ENCODE measurements at places on chromosomes 7 and 10.
A peak's percentile ranks its signal among the peaks of the same experiment; 100 is the strongest.

GRCh38 chr7:37645282-37646050 is 38.1 kb upstream of the GPR141 start:
- no peak for DNase-seq

DNA sequence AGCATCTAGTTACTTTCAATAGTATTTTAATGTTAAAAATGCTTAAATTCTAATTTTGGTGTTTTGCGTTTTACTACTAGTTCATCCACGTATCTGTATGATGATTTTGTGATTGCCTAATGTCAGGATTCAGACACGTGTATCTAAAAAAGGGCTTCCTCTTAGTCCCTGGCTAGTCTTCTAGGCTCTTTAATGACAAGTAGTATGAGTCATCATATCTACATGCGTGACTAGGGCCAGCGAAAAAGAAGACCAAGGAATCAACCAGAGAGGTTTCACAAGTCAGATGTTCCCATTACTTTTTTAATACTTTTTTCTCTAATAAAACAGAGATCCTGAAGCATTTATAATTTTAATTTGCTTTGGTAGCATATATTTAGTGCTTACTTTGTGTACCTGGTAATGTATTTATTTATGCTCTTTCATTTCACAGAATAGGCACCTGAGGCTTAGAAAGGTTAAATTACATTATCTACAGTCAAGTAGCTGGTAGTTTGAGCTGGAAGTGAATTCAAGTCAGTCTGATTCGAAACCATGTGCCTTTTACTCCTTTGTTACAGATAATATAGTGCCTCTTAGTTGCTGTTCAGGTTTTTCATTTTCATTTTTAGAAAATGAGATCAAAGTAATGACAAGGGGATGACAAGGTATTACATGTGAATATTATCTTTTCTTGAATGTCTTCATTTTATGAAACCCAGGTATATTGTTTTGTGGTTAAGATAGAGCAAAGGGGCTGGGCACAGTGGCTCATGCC is 140.3 kb downstream of the FOXP2 start:
- no peak for DNase-seq

- DNase-seq, result no peak
These were observed 81.4 kb downstream of the ADCYAP1R1 start for GRCh38 chr7:31133497-31133896.

- no peak for DNase-seq
These were observed 588.0 kb downstream of the SORCS1 start for GRCh38 chr10:106576534-106576933.

DNA sequence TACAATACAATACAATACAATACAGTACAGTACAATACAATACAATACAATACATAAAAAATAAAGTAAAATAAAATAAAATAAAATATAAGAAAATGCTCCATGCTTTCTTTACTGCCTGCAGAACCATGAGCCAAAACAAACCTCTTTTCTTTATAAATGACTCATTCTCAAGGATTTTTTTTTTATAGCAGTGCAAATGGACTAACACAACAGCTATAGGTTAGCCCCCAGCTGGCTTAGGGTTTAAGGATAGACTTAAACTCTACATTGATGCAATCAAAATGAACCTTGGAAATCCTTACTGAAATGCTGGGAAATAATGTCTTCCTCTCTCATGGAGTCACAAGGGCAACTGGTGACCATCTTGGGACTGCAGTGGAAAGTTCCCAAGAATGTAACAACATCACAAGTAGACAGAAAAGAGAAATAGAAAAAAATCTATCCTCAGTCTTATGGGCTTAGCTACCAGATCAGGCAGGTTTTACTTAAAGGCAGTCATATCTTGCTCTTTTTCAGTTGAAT is 348.9 kb downstream of the ARL4A start:
- DNase-seq, result no peak

DNA sequence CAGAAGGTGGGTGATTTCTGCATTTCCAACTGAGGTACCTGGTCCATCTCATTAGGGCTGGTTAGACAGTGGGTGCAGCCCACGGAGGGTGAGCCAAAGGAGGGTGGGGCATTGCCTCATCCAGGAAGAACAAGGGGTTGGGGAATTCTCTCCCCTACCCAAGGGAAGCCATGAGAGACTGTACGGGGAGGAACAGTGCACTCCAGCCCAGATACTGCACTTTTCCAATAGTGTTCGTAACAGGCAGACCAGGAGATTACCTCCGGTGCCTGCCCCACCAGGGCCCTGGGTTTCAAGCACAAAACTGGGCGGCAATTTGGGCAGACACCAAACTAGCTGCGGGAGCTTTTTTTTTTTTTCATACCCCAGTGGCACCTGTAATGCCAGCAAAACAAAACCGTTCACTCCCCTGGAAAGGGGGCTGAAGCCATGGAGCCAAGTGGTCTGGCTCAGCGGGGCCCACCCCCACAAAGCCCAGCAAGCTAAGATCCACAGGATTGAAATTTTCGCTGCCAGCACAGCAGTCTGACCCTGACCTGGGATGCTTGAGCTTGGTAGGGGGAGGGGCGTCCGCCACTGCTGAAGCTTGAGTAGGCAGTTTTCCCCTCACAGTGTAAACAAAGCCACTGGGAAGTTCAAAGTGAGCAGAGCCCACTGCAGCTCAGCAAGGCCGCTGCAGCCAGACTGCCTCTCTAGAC is 31.2 kb downstream of the ARMC10 start:
- DNase-seq, result peak; percentile 72

- no peak for DNase-seq
These were observed 316.0 kb downstream of the WDR37 start for GRCh38 chr10:1372212-1372611.

DNA sequence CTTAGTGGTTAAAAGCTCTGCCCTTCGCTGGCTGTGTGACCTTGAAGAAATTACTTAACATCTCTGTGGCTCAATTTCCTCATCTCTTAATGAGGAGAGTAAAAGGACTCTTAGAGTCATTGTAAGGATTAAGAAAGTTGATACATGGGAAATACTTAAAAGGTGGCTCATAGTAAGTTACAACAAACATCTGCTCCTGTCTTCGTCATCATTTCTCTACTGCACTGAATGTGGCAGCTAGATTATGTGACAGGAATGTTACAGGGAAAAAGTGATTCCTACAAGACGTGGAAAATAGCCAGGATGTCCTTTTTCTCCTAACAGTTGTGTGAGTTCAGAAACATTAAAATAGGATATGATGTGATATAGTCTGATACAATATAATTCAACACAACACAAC is 184.7 kb downstream of the FRMD4A start:
- DNase-seq, result no peak

DNA sequence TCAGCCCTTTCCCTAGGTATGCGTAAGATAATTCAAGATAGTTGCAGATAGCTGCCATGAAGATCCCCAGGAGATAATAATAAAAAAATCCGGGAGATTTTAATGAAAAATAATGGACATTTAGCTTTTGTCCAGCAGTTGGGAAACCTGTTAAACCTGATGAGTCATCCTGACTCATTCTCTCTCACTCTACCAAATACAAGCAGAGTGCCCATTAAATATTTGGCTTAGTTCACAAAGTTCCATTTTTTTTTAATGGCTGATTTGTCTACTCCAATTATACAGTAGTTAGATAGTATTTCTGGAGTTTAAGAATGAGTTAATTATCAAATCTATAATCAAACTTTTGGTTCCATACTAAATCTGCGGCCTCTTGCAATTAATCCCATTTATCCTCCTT is 2.1 kb upstream of the SHTN1 start:
- no peak for DNase-seq

- DNase-seq, result no peak
These were observed 27.7 kb downstream of the CCM2 start for GRCh38 chr7:45027774-45028114.

- DNase-seq, result no peak
These were observed 141.3 kb upstream of the SP8 start for GRCh38 chr7:20927976-20928375.

GRCh38 chr7:151381348-151382078 is 28.3 kb downstream of the WDR86 start:
- peak; percentile 82 for DNase-seq

DNA sequence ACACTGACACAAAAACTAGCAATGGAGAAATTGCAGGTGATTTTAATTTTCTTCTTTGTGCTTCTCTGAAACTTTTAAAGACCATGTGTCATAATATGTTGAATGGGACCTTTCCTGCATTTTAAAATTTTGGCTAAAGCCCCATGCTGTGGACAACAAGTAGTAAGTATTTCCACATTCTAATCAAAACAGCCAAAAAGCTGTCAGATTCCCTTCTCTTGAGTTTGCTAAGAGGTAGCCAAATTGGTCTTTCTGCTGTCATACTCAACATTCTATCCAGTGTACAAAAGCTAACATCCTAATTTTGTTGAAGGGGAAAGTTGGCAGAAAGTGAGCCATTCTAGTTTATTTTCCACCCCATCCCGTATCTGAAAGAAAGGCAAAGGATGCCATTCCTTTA is 447.6 kb downstream of the TFEC start:
- DNase-seq, result no peak

DNA sequence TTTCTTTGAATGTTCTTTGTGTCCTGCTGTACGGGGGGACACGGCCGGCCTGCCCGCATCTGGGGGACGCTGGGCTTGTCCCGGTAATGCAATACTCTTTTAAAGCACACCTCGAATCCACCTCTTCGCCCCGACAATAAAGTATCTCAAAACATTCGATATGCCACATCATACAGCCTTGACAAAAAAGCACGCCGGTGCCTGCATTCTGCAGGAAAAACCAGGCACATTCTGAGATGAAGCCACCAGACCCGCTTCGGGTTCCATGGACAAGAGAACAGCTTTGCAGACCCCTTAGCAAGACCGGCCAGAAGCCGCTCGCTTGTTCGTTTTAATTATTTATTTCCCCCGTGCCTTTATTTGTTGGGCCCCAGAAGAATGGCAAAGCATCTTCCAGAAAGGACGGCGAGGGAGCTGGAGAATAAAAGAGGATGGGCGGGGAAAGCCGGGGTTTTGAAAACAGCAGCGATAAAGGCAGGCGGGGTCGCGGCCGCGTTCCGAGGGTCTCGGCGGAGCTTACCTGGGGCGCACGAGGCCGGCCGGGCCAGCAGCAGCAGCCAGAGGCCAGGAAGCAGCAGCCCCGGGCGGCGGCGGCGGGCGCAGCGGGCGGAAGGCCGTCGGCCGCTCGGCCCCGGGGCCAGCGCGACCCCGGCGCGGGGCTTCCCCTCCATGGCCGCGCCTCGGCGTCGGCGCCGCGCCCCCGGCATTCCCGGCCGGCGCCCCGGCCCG is 462 bp downstream of the KIAA1549 start:
- DNase-seq, result no peak

Data from H9 (cell line).